ENCODE measurements at places on chromosomes 7 and 10.

DNA sequence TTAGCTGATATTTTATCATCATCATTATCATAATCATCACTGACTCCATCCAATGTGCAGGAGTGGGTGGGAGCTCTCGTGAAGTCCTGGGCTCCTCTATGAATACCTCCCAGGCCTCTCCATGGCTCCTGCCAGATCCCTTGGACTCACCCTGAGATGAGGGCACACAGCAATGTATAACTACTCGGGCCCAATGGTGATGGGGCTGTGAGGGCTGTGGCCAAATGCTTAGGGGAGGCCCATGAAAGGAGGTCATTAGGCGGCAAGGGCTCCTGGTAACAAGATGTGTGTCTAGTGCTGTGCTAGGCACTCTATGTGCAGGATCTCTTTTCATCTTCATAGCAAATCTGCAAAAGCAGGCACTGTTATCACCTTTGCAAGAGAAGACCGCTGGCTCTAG, 270.9 kb downstream of the GLRX3 start:
- no peak for DNase-seq

DNA sequence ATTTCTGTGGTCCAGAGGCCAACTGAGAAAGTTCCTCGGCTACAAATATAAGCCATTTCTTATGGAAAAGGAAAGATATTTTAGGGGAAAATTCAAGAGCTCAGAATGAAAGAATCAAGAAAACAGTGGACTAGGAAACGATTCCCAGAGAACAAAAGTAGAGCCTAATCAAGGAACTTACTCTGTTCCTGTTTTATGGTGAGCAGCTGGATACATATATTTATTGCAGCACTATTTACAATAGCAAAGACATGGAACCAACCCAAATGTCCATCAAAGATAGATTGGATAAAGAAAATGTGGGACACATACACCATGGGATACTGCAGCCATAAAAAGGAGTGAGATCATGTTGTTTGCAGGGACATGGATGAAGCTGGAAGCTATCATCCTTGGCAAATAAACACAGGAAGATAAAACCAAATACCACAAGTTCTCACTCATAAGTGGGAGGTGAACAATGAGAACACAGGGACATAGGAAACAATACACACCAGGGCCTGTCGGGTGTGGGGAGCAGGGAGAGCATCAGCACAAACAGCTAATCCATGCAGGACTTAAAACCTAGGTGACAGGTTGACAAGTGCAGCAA, 298.7 kb downstream of the THSD7A start:
- no peak for DNase-seq

DNA sequence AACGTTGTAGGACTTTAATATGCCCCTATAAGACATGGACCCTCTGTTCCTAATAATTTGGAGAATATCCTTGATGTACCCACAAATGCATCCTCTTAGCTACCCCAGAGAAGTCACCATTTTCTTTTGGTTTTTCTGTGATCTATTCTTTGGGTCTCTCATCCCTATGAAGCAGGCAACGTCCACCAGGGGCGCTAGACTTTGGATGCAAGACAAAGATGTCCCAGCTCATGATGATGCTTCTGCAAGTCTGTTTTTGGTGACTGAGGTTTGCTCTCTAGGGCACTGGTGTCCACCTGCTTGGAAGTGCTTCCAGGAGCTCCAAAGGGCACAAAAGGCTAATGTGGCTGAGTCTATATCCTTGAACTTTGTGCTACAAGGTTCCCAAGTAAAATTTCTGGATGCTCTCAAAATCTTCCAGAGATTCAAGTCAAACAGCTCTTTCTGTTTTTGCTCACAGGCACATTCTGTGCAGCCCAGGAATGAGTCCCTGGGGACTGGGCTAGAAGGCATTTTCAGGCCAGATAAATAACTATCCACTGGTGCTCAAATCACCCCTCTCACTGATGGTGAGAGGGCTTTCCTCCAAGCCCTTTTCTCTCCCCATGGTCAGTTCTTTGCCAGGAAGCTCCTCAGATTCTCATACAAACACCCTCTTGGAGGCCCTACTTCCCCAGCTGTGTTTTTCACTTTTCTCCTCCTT, 166.4 kb downstream of the C7orf25 start:
- no peak for DNase-seq

DNA sequence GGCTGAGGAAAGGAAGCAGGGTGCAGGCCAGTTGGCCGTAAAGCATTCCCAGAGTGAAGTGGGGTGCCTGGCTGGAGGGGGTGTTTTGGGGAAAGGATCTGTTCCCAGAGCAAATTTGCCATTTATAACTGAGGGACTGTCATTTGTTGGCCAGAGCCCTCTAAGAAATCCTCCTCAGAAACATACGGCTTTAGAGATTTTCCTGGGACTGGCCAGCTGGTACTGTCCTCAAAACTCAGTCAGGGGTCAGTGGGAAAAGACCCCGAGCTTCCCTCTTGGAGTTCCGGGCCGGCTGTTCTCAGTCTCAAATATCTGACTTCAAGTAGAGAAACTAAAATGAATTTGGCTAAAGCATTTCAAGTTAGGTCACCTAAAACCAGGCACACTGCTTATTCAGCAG, 55.9 kb downstream of the ETV1 start:
- no peak for DNase-seq

DNA sequence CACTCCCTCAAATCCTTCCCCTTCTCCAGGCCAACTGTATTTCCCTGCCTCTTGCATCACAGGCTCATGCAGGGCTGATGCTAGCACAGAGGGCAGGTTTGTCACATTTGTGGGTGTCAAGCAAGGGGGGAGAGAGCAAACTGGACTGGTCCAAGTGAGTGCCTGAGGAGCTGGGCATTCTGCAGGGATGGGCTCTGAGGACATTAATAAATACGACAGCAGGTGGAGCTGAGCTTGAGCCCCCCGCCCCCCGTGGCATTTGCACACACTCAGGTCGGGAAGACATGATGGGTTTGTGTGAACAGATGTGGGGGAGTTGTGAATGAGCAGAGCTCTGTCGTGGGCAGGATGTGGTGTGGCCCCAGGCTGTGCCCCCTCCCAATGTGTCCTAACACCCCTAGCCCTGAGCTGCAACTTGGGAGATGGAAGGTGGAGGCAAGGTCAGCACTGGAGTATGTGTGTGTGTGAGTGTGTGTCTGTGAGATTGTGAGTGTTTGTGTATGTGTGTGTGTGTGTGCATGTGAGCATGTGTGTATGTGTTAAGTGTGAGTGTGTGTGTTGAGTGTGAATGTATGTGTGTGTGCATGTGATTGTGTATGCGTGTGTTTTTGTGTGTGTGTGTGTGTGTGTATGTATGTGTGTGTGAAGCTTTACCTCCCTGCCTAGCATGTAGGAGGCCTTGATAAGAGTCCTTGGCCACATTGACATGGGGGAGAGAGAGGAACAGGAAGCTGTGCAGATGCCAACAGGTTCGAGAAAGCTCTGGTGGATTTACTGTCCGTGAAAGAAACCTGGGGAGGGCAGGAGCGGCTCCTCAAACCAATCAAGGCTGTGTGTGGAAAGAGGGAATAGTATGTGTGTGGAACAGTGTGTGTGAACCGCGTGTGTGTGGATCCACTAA, 9.1 kb downstream of the RASSF4 start:
- DNase-seq = no peak

DNA sequence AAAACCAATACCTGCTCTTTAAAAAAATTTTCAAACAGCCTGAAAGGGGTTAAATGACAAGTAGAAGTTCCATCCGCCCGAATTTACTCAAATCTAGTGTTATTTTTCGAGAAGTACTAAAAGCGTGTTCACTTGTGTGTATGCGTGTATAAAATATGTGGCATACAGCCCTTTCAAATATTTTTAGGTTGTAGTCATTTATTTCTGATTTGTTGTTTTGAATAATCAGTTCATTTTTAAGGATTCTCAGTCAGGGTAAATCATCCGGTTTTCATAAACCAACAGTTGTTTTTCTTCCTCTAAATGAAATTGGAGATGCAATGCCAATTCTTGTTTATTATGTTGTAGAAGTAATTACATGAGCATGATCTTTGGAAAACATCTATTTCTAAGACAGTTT, 6.9 kb upstream of the SUN1 start:
- peak; percentile 20 for DNase-seq

DNA sequence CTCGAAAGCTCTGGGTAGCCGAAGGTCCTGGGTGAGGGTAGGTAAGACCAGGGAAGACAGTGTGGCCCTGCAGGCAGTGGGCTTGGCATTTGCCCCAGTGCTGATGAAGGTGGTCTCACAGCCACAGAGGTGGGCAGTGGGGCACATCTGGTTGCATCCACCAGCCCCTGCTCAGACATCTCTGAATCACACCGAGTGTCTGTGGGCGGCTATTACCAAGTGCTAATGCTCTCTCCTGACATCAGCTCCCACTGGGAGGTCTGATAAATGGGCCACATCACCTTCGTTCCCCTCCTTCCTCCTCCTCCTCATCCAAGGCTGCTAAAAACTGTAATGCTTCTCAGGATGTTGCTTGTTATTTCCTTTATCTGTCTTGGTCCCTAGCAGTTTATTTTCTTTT, 330.9 kb upstream of the COBL start:
- no peak for DNase-seq

DNA sequence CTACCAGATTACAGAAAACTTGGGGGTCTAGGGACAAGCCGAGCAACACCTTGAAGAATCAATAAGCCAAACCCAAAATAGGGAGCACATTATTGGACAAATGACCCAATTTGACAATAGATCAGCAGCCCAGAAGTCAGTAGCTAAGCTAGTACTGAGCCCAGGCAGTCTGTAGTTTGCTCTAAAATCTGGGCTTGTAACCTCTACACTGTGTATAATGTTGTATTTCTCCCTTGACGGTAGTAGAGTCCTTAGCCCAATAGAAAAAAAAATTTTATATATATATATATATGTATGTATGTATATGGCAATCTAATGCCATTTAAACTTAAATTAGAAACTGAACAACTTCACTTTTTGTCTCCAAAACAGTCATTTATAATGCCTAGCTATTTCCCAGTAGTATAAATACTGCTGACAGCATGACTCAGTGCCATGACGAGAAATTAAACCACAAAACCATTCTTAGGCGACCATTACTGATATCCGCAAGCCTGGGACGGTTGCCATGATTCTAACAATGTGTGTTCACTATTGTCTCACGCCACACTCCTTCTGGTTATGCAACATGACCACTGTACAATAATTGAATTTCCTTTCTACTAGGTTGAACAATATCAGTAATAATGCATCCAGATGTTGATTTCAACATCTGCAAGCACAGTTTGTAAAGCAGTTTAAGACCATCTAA, 110.5 kb downstream of the IPMK start:
- peak; percentile 99 for DNase-seq

DNA sequence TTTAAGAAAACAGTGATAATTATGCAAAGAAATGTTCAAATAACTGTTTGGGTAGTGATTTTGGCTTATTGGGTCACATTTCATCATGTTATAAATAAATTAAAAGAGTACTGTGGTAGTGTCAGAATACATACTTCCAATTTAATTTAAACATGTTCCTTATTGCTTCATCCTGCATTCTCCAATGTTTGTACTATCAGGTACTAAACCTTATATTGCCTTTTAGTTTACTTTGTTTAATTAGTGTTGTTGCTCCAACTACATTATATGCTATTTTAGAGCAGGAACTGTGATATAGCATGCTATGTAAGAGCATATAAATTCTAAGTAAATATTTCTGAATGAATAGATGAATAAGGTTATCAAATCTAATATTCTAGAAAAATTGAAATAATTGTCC, 40.9 kb downstream of the VTI1A start:
- no peak for DNase-seq

GRCh38 chr10:102644646-102645387, 538 bp downstream of the TRIM8 start:
- no peak for DNase-seq

DNA sequence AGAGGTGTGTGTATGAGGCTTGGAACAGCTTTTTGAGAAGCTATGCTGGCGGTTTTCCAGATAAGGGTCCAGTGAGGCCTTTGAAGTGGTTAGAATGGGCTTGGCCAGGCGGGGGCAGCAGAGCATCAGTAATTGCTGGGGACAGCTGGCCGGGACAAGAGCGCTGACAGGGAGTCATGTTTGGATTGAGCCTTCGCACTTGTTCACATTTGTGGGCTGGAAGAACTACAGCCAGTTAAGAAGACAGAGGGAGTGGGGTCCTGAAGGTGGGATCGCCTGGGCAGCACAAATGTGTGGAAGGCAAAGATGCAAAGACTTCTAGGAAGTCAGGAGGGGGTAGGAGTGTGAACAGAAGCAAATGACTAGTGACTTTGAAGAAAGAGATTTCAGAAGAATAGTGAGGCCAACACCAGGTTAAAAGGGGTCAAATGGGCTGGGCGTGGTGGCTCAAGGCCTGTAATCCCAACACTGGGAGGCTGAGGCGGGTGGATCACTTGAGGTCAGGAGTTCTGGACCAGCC, 12.7 kb upstream of the SDHAF3 start:
- no peak for DNase-seq

GRCh38 chr7:7965301-7965700, 3.3 kb upstream of the GLCCI1 start:
- DNase-seq = no peak

DNA sequence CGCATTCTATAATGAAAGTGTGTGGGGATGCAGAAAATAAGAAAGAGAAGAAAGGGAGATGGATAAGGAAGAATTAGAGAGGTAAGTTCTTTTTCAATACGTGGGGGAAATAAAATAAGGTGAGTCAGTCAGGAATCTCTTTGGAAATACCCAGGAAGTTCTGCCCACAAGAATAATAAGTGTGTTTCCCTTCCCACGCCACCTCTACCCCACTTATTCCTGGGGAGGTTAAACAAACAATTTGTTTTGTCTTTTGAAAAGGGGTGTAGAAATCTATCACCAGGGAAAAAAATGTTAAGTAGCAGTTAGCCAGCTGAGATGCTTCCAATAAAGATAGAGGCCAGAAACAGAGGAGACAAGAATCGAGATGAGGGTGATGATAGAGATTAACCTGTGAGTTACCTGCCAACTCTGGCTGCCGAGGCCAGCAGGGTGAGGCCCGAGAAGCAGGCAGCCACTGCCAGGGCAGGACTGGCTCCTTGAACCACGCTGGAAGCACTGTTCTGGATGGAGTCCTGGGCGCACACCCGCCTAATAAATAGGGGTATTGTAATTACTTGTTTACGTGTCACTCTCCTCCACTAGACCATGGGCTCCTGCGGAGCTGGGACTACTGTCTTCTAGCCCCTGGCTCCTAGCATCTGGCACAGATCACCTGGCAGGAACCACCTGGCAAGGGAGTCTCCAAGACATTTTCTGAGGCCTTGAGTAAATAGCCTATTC, 191.3 kb downstream of the FGFR2 start:
- no peak for DNase-seq

All from fibroblast of skin of left biceps (primary cell).